Foreskin fibroblast (primary cell): ENCODE measurements at places on chromosomes 13 and 19.

GRCh38 chr13:31191748-31192147 lies 8.0 kb upstream of the B3GLCT start:
- DNase-seq: no peak

DNA sequence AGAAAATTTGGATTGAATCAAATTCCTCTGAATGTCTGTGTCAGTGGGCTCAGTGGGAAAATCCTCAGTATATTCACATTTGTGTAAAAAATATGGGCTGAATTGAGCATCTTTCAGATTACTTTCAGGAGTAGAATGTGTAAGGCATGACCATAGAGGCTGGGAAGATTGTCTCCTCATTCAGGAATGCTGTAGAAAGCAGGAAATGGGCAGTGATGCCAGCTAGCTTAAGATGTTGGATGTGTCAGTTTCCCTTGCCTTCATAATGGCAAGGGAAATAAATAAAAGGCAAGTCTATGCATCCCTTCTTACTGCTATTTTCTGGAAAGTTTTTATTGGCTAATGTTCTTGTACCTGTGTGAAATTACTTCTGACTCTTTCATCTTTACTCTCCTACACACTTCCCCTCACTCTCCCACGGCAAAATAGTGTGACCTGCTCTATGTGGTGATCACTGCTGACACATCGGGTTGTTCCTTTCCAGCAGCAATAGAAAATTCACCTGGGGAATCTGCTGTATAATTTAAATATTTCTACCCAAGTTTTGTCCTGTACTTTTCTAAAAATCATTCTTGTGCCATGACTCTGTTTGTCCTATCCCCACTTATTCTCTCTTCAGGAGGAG lies 103.2 kb downstream of the LMO7 start:
- DNase-seq: peak; percentile 19

- DNase-seq: no peak
Measured at GRCh38 chr13:95865080-95865615, 188.1 kb downstream of the UGGT2 start.

- DNase-seq: peak; percentile 12
Measured at GRCh38 chr13:25085125-25085742, 10.7 kb upstream of the PABPC3 start.

GRCh38 chr13:110416131-110417025 lies 109.3 kb downstream of the COL4A2 start:
- peak; percentile 64 for DNase-seq

DNA sequence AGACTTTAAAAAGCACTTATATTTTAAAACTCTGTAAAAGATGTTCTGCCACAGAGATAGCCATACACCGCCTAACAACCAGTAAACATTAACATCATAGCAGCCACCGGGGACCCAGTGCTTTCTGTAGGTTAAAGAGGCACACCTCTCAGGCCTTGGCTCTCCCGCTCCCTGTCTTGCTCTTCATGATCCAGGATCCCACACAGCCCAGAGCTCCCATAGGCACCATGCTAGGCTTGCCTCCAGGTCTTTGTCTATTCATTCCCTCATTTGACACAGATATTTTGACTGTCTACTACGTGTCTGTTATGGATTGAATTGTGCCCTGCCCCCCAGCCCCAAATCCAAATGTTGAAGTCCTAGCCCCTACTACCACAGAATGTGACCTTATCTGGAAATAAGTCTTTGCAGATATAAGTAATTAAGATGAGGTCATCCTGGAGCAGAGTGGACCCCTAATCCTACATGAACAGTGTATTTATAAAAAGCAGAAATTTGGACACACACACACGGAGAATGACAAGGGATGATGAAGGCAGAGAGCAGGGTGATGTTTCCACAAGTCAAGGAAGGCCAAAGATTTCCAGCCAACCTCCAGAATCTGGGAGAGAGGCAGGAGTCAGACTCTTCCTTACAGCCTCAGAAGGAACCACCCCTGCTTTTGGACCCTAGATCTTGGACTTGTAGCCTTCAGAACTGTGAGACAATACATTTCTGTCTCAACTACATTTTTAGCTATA lies 272.6 kb downstream of the DNAJC15 start:
- no peak for DNase-seq

DNA sequence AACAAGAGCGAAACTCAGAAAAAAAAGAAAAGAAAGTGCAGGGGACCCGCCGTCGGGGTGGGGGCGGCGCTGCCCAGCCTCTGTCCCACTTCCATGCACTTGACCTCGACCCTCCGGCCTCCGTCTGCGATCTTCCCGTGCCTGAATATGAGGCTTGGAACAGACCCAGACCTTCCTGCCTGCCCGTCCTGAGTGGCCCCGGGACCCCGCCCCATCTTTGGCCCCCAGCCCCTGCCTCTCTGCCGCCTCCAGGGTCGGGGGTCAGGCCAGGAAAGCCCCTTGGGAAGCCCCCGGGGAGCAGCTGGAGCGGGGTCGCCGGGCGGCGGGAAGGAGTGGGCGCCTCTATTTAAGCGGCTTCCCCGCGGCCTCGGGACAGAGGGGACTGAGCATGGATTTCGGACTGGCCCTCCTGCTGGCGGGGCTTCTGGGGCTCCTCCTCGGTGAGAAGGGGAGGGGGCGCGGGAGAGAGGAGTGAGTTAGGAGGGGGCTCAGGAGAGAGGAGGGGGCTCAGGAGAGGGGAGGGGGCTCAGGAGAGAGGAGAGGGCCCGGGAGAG lies at the start of gene MADCAM1:
Gene MADCAM1 (plus strand): TSS at position 375 of the 554 bp plus-strand sequence. CDS start 14 bp downstream, at position 389.
- DNase-seq: no peak

GRCh38 chr13:31739226-31739625 lies at the start of gene RXFP2:
Gene RXFP2, plus strand, starts transcription at chr13:31739526. Its CDS starts 87 bp downstream, at chr13:31739613.
- DNase-seq: no peak

DNA sequence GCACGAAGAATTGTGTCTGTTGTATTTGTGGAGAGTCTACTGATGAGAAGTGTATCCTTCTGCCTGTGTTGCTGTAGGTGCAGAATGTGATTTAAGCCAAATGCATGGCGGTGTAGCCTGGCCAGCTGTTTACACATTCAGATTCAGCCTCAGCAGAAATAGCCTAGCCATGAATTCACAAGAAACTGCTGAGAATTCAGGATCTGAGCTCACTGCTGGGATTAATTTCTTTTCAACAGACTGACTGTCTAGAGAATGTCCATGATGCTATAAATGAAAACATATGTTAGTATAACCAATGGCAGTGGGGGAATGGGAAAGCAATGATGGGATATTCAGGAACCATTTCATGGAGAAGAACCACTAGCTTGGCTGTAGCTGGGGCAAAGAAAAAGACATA lies 77.4 kb upstream of the RNF113B start:
- DNase-seq: peak; percentile 84

DNA sequence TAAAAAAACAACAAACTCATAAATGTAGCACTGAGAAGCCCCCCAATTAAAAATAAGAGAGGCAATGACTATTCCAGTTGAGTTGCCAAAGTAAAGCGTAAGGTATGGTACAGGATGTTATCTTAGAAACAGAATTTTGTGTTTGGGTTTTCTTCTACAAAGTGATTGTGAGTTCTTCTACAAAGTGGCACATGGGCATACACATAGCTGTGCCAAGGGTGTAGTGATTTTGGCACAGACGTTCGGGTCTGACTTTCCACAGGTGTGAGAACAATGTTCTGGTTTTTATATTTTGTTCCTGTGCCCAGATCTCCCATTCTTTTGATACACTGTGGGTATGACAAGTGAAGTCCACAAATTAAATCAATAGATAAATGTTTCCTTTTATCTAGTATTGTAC lies 190.1 kb upstream of the CSNK1A1L start:
- no peak for DNase-seq

DNA sequence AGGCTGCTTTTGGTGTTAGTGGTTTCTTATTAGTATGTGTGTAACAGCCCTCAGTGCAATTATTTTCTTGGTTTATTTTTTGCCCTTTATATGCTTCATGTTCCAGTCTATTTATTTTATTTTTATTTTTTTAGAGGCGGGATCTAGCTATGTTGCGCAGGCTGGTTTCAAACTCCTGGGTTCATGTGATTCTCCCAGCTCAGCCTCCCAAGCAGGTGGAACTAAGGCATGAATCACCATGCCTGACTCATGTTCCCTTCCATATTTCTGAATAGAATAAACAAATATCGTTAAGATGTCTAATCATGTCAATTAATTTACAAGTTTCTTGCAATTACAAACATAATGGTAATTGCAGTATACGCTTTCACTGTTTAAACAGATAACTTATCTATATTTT lies 11.7 kb downstream of the SKA3 start:
- peak; percentile 39 for DNase-seq

- DNase-seq: no peak
Measured at GRCh38 chr13:91372911-91373310, 25.4 kb downstream of the MIR17HG start.

- peak; percentile 30 for DNase-seq
Measured at GRCh38 chr13:74067818-74068217, 66.4 kb downstream of the KLF12 start.

DNA sequence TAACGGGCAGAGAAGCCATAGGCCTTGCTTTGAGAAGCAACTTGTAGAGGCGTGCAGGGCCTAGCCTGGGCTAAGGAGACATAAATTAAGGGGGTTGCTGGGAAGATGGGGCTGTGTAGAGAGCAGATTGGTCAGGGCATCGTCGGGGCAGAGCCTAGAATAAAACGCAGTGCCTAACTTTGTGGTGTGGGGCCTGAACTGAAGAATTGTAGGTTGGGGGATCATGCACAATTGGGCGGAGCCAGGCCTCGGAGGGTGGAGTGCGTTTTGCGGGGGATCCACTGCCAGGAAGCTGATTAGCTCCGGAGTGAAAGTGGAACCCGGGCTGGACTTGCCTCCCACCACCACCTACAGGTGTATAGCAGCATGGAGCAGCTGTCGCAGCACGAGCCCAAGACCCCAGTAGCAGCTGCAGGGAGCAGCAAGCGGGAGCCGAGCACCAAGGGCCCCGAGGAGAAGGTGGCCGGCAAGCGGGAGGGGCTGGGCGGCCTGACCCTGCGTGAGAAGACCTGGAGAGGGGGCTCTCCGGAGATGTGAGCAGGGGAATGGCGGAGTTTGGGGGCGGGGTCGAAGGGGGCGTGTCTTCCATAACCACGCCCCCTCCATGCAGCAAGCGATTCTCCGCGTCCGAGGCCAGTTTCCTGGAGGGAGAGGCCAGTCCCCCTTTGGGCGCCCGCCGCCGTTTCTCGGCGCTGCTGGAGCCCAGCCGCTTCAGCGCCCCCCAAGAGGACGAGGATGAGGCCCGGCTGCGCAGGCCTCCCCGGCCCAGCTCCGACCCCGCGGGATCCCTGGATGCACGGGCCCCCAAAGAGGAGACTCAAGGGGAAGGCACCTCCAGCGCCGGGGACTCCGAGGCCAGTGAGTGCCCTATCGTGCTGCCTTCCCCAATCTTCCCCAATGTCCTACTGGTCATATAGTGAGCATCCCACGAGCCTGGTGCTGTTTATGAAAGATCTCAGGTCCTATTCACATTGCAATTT lies 13.8 kb downstream of the DNASE2 start:
- peak; percentile 42 for DNase-seq

- no peak for DNase-seq
Measured at GRCh38 chr19:16736709-16737108, 17.1 kb downstream of the NWD1 start.

DNA sequence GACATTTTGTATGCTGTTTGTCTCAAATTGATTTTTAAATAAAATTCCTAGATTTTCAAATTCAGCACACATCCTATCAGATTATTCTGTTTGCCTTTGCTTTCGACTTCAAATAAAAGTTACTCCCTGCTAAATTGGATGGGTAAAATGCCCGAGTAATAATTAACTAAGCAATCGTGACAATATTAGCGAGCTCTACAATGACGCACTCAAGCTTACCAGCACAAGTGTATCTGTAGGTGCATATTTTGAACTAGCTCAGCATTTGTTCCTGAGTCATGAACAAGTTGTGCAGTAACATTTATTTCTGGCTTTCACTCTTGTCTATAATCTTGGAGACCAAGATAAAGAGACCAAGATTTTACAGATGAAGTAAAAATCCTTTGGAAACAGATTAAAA lies 113.4 kb downstream of the UBL3 start:
- DNase-seq: no peak

GRCh38 chr13:102901056-102901455 lies 55.2 kb downstream of the ERCC5 start:
- DNase-seq: no peak

DNA sequence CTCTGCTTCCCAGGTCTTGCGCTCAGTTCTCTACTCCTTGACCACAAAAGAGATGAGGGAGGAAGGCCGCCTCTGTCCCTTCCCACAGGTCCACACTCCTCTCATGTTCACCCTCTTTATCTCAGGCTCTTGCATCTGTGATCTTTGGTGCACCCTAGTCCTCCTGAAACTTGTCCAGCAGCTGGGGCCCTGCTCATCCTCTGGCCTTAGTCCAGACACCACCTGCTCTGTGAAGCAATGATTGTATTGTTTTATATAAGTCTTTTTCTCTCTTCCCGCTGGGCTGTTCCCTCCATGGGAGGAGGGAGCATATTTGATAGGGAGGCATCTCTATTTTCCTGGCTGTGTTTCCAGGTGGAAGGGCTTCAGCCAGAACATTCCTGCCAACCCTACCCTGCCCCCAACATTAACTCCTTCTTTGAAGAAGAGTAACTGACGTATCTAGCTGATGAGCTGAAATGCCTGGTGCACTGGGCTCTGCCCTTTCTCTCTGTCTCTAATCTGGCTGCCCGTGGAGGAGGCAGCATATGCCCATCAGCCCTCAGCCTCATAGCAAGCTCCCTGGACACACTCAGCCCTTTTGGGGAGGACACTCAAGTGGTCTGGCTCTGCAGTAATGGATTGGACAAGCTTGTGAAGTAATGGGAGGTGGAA lies 38.2 kb upstream of the SIAH3 start:
- DNase-seq: no peak

DNA sequence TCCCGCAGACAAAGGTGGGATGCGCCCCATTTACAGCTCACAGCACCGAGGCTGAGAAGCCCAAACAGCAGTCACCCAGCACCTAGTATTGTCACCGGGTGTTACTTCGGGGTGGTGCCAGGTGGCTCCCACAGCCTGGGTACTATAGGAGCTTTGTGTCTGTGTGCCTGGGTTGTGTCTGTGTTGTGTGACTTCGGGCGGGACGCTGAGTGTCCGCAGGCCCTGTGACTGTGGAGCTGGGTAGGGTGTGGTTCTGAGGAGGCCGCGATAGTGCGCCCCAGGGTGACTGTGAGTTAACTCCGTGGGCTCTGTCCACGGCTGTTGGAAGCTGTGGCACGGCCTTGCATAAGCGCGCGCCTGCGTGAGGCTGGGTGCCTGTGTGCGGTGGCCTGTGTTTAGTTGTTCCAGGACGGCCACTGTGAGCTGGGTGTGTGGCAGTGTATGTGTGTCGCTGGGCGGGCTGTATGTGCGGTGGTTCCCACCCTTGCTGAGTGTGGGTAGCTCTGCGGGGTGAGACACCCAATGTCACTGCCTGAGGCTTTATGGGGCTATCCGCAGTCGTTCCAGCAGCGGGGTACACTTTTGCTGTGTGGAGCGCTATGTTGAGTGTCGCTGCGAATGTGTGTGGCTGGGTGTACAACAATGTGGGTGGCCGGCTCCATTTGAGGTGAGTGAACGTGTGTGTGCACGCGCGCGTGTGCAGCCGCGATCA lies 559 bp upstream of the SSBP4 start:
- DNase-seq: no peak
